ENCODE measurements at places on chromosomes 2 and 18.

DNA sequence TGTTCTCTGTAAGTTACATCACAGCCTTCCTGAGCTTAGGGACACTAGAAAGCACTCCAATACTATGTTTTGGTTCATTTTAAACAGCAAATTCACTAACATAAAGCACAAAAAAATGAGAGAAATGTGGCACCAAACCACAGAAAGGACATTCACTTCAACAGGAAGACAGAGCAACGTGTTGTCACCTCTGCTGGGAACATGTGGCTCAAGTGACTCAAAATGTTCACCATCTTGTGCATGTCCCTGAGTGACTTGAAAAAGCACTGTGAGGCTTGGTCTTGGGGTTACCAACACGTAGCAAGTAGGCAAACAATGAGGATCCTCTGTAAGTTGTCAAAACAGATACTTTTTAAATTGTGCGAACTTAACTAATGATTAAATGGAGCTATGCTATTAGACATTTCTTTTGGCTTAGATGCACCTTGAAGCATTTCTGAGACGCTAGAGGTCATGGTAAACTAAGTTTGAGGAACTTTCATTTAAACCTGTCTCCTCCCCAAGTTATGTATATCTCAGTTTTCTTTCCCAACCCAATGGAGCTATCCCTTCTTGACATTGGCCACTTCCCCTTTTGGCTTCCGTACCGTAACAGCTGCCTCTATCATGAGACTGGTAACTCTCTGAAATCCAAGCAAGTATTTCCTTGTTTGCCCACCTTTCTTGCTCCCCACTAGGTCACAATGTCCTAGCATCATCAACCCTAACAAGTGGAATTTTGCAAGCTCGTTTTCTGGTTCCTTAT is 14.0 kb upstream of the ST6GAL2 start:
- DNase-seq = no peak

DNA sequence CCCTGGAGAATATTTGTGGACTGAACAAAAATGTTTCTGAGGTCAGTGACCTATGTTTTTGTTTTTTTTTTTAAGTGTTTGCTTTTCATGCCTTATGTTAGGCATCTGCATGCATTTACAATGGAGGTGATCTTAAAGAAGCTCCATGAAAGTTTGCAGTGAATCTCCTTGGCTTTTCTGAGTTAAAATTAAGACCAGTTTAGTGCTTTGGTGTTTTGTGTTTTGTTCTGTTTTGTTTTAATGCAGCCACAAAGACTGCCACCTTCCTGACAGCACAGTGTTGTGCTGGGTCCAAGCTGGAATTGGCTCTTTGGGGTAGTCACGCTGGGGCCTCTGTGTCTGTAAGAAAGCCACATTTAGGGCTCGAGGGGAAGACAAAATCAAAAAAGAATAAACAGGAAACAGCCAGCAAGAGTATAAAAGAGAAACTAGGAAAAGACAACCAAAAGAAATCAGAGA is 396.2 kb downstream of the ARHGAP15 start:
- DNase-seq = no peak

DNA sequence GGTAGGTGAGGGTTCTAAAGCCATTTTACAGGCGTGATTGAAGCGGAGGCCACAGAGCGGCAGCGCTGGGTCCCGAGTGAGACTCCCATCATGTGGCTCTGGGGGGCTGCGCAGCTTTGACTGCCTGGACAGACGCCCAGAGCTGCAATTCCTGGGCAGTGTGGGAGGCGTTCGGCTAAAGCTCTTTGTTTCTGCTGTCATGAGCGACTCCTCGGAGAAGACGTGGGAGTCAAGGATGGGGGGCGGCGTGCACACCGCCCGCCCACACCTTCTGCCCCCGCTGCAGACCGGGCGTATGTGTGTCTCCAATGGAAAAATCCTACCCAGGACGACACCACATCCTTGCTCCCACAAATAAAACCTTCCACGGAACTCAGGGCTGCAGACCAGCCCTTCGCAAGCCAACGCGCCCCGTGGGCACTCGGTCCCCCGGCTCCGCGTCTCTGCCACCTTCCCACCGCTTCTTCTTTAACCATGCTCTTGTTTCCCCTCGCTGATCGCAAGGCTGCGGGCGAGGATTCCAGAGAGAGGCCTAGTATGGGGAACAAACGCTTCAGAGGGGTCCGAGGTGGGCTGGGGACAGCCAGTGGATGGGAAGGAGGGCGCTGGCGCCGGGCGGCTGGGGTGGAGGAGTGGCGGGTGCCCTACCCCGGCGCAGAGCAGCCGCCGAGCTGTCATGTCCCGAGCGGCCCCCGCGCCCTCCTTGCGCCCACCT is 680 bp upstream of the LBH start:
- DNase-seq = no peak

- DNase-seq = no peak
Observed at GRCh38 chr2:156653675-156654074, 217.5 kb downstream of the GPD2 start.

DNA sequence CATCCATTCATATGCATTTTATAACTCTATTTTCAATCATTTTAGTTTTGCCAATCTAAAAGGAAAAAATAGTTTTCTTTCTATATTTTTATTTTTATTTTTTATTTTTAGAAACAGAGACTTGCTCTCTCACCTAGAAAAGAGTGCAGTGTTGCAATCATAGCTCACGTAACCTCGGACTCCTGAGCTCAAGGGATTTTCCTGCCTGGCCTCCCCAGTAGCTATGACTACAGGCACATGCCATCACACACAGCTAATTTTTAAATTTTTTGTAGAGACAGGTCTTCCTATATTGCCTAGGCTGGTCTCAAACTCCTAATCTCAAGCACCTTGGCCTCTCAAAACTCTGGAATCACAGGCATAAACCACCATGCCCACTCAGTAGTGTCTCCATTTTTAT is 125.5 kb upstream of the XIRP2 start:
- no peak for DNase-seq

DNA sequence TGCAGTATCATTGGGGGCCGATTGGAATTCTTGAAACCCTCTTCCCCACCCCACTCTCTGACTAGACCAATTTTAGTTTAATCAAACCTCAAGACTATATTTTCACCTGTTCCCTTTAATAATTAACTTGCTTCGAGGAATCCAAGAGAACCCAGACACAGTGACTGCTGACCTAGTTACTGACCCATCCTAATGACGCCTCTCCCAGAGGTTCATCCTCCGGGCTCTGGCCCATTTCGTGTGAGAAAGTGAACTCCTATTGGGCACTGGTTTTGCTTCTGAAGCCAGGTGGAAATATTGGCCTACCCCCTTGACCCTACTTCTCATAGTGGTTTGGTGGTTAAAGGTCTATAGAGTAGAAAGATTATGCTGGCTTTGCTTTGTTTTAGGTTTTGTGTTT is 39.9 kb downstream of the RPL37A start:
- no peak for DNase-seq
